HT1080 (cell line): ENCODE measurements at places on chromosomes 6 and 20.

DNA sequence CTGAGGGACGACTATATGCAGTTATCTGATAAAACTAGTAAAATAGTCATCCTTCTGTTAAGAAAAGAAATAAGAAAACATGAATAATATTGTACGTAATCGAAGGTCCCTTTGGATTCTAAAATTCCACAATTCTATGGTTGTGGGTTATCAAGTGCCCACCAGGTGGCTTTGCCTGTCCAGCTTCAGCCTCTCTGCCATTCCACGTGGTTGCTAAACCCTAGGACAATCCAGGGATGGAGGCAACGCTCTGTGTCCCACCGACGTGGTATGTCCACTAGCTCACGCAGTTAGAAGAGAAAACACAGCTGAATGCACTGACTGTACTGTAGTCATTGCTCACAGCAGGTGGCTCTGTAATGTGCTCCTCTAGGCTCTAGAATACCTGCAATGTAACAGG is 349.3 kb downstream of the FARS2 start:
- no peak for DNase-seq

- no peak for DNase-seq
These were observed 334.8 kb upstream of the SULF2 start for GRCh38 chr20:48120120-48120519.

- DNase-seq, result peak; percentile 87
These were observed 27.1 kb upstream of the SYNCRIP start for GRCh38 chr6:85669735-85670194.

GRCh38 chr6:148885925-148886845 is 139.4 kb downstream of the UST start:
- no peak for DNase-seq

DNA sequence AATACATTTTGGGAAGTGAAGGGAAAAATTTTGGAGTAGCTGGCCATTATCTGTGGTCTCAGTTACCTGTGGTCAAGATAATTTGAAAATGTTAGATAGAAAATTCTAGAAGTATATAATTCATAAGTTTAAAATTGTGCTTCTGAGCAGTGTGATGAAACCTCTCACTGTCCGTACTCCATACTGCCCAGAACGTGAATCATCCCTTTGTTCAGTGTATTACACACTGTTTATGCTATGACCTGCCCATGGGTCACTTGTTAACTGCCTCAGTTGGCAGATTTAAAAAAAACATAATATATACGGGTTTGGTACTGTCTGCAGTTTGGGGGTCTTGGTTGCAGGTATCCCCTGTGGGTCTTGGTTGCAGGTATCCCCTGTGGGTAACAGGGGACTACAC is 4.1 kb upstream of the CALHM5 start:
- no peak for DNase-seq

GRCh38 chr6:129592516-129593232 is 117.3 kb downstream of the ARHGAP18 start:
- DNase-seq, result no peak
